ENCODE measurements at places on chromosomes 7 and 10. TPM values are rescaled to one million over a fixed set of nuclear protein-coding genes. Genes with fewer than 3 reads are reported as not detected.

Gene MMS19
- total RNA-seq = 84.4 TPM

Gene PLOD3
- total RNA-seq = 164 TPM

Gene SUN3
- not detected for total RNA-seq

Gene FLNC
- 364 TPM for total RNA-seq

Gene NEURL1
- 1.5 TPM for total RNA-seq

Gene HOXA3
- not detected for total RNA-seq

Gene ST8SIA6
- total RNA-seq = not detected

Gene SEM1
- 50.8 TPM for total RNA-seq

DNA sequence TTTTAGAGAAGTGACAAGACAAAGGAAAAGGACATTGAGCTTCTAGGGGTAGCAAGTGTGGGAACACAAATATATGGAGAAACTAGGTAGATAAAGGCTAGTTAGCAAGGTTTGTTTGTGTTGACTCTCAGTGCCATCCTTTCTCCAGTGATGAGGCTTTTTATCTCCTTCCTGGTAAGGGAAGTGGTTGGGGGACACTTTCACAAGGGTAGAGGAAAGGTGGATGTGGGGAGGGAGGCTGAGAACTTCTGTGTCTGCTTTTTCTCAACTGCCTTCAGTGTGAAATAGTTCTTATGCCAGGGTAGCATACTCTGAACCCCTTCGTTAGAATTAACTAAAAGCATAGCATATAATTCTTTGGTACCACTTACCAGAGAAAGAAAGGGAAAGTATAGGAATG is 93.0 kb upstream of the STRIP2 start:
- no peak for DNase-seq

DNA sequence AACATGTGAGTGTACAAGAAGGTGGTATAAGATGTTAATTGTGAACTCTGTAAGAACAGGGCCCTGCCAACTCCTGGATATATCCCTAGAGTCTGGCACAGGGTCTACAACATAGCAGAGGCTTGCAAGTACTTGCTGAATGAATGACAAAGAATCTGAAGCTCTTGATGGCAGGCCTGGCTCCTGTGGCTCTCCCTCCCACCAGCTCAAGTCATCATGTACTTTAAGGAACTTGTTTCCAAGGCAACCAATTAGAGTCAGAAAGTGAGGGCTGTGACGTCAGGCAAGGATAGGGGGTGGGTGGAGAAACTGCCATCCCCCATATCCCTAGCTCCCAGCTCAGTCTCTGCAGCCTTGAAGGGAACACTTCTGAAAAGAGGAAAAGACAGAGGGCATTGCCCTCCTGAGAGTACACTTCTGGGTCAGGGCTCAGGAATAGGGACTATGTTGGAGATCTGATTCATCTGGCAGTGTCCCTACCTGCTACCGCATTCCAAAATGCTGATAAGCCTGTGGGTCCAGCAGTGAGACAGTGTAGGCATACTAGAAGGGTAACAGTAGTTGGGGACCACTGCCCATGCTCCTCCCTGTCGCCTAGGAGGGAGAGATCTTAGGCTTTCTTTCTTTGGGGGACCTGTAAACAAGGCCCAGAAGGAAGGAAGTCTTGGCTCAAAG is 34.6 kb upstream of the BTRC start:
- peak; percentile 6 for DNase-seq

DNA sequence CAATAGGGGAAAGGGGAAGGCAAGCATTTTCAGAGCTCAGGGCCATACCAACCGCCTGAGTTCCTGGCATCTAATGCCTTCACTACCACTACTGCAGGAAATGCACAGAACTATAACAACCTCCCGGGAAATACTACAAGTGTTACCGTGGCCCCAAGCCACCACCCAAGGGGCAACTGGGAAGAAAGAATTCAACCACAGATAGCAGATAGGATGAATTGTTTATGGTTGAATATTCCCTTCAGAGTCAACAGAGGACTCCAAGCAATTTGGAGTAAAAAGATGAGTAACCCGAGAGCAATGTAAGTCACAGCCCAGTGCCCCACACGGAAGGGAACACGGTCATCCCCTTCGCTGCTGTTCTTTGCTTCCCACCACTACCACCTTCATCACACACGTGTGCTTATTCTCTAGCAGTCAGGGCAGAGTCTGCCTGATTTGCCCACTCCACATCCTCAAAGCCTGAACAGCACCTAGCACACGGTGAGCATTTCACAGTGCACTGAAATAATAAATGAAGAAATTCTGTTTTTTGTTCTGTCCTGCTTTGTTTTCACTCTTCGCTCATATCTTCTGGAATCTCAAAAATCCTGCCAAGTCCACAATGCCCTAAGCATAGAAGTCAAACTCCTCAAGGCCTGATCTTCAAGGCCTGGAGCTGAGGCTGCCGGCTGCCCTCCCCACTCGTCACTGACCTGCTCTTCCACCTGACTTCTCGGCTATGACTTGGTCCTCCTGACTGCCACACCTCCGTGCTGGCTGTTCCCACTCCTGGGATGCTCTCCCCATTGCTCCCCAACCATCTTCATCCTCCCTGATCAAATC is 221.1 kb downstream of the KCNMA1 start:
- DNase-seq = peak; percentile 93

- DNase-seq = no peak
Observed at GRCh38 chr7:116988363-116988989, 35.2 kb downstream of the ST7 start.

GRCh38 chr7:91869661-91870060 is 10.8 kb downstream of the MTERF1 start:
- DNase-seq = no peak

- no peak for DNase-seq
Observed at GRCh38 chr7:98568891-98569290, 48.2 kb upstream of the NPTX2 start.

GRCh38 chr10:87541114-87541513 is 36.4 kb downstream of the MINPP1 start:
- peak; percentile 53 for DNase-seq

- DNase-seq = no peak
Observed at GRCh38 chr7:149291781-149292461, 29.9 kb downstream of the ZNF783 start.

GRCh38 chr10:114025611-114026130 is 18.0 kb upstream of the ADRB1 start:
- DNase-seq = no peak

GRCh38 chr7:147980826-147981813 is 609.4 kb upstream of the C7orf33 start:
- DNase-seq = no peak

GRCh38 chr10:1939016-1939415 is 201.7 kb upstream of the ADARB2 start:
- no peak for DNase-seq

DNA sequence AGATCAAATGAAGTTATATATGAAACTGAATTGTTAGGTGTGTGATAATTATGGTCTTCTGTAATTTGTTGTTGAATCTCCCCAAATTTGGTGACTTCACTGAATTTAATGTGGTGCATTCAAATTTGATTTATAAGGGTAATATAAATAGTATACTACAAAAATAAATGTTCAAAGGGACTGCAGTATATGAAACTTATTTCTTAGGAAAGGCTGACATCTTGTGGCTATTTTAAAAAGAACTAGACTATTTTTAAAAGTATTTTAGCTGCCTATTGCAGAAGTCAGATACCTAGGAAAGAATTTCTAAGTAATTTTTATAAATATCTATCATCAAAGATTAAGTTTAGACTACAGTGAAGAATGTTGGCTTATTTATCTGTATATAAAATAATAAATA is 36.6 kb downstream of the ATRNL1 start:
- peak; percentile 12 for DNase-seq

DNA sequence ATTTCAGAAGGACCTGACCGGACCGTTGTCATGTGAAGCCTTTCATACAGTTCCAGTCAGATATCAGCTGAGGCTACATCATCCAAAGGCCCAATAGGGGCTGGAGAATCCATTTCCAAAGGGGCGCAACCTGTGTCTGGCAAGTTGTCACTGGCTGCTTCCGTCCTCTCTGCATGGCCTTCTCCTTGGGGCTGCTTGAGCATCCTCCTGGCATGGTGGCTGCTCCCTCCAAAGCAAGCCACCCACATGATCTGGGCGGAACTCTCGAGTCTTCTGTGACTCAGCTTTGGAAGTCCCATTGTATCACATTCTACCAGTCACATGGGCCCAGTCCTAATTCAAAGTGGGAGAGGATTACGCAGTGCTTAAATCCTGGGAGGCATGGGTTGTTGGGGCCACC is 207.0 kb upstream of the SHH start:
- DNase-seq = no peak

- DNase-seq = no peak
Observed at GRCh38 chr10:18246967-18247366, 106.7 kb downstream of the CACNB2 start.

DNA sequence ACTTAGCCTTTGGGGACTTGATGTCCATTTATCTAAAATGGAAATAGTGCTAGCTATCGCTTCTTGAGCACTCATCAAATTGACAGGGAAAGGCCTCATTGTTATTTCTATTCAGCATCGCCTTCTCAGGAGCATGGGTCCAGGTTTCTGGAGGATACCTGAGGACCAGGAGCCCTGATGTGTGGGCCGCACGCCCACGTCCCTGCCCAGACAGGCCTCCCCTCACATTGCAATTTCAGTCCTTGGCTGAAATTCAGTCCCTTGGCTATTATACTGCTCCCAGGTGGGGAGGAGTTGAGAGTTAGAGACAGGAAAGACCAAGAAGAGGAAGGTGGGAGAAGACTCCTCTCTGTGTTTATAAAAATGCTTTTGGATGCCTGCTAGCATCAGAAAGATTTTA is 38.9 kb downstream of the GPRIN2 start:
- no peak for DNase-seq

All from astrocyte (in vitro differentiated cells and primary cell).